ENCODE measurements at places on chromosomes 2 and 18. TPM values are rescaled to one million over a fixed set of nuclear protein-coding genes. Genes with fewer than 3 reads are reported as not detected.

- H3K4me1 ChIP-seq, result peaks cover 4% of the 10 kb centered on the region
- no peak overlapping the region for H3K4me3 ChIP-seq
- H3K27me3 ChIP-seq, result no peaks in the 10 kb centered on the region
- peaks cover 7% of the 10 kb centered on the region for H3K36me3 ChIP-seq
Measured at GRCh38 chr2:11820650-11821049, 74.2 kb downstream of the LPIN1 start.

DNA sequence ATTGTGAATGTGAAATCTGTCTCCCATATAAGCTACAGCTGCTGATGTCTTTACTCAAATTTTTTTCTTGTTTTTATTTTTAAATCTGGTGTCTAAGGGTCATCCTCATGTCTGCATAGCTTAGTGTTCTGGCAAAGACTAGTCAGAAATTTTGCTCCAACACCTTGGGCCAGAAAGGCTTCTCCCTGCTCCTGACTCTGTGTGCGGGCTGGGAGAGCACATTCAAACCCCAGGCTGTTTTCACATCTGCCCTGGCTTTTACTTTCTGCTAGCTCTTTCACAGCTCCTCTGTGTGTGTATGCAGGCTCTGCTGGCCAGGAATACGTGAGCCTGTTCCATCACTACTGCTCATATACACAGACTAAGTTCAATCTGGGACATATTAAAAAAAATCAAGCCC lies 102.9 kb upstream of the RIOK3 start:
- peaks cover 10% of the 10 kb centered on the region for H3K36me3 ChIP-seq
- H3K27me3 ChIP-seq, result no peaks in the 10 kb centered on the region
- H3K4me1 ChIP-seq, result peaks cover 3% of the 10 kb centered on the region
- DNase-seq, result no peak
- no peak overlapping the region for H3K27ac ChIP-seq

DNA sequence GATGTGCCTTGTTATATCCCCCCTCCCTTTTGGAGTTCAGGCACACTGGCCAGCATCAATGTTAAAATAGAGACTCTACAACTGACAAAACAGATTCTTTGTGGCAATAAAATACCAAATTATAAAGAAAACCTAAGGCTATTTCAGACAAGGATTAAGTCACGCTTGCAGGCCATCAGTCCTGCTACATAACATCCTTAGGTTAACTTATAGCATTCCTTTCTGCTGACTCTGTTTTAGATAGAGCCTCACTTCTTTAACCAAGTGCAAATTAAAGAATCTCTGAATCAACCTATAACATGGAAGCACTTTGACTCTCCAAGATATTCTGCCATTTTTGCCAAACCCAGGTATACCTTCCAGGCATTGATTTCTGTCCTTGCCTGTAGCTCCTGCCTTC lies 784.6 kb downstream of the RNF144A start:
- no peaks in the 10 kb centered on the region for H3K4me1 ChIP-seq
- no peaks in the 10 kb centered on the region for H3K27me3 ChIP-seq
- H3K36me3 ChIP-seq, result no peaks in the 10 kb centered on the region
- H3K4me3 ChIP-seq, result no peak overlapping the region
- no peak overlapping the region for H3K27ac ChIP-seq
- no peak for DNase-seq

The NR4A2 gene
- total RNA-seq, result 4.2 TPM

The STAT4 gene
- 11.5 TPM for total RNA-seq

Measured in lung (tissue), 17 donors.